ENCODE measurements at places on chromosomes 2 and 18.

DNA sequence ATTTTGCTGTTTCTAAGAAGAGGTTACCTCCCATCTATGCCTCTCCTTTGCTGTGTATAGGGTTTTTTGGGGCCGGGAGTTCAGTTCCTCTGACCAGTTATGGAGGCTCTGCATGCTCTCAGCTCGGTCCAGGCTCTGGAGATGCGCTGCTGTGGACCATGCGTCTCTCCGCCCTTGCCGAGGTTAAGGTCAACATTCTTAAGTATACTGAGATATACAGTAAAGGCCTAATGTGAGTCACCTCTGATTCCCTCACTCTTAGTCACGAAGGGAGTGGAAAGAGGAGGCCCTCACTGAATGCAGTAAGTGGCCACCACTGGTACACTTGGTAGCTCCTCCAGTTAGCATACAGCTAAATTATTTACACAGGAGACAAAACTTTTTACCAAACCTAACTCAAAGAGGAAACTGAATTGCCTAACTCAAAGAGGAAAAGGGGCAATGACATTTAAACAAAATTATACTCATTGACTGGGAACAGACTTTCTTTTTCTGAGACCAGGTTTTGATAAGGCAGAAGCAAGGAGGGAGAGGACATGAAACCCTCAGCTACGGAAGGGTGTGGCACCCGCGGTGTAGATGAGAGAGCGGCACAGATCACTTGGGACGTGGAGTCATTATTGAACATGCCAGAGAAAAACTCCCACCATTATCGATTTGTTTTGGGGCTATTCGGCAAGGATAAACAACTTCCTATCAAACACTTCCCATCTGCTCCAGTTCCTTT is 98.7 kb downstream of the COPS8 start:
- DNase-seq, result no peak

DNA sequence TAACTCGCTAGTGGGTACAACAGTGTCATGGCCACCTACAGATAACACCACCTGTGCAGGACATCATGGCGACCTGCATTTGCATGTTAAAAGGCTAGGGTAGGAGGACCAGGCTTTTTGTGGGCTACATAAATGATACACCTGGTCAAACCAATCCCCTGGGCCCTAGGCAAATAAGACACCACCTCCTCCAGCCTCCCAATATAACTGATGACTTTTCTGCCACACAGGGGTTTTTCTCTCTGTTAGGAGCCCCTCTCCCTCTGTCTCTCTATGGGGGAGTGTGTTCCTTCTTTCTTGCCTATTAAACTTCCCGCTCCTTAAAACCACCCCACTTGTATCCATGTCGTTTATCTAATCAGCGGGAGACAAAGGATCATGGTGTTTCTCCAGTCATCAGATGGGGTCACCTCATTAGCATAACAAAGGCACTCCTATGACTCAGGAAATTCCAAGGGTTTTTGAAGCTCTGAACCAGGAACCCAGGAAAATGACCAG is 10.8 kb upstream of the BUB1 start:
- DNase-seq, result no peak

GRCh38 chr18:42640160-42640559 is 475.3 kb downstream of the RIT2 start:
- no peak for DNase-seq

DNA sequence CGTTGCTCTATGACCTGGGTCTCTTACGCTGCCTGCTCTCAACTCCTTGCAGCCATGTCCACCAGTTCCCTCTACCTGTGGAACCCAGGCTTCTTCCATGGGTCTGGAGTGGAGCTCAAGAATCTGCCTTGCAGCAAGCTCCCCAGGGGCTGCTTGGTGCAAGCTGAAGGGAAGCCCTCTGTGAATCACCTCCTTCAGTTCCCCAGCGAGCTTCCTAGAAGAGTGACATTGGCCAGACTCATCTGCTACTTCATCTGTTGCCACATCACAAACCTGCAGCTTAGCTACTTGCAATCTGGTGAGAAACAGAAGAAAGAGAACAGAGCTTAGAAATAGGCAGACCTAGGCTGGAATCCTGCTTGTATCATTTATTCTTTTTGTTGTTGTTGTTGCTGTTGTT is 9.8 kb upstream of the EFR3B start:
- DNase-seq, result no peak

DNA sequence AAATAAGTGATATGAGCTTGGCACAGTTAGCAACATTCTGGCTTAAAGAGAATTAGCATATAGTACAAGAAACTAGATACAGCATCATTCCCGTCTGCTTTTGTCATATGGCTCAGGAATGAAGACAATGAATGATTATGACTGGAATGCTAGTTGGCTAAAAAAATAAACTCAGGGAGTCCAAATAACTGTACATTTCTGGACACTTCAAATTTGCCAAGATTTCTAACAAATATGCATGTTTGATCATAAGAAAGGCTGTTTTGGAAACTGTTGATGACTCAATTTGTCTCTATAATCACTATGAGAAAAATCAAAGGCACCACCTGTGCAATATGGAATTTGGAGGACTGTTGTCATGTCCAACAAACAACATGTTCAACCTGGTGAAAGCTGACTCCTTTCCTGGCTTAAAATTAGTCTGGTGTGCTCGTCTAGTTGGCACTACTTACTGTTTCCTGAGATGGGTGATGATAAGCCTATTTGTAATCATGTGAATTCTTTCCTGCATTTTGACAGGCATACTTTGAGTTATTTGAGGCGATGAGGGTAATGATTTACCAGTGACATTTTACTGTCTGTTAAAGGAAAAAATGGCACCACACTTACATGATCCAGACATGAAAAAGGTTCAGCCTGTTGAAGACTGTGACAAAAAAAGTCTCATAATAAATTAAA is 133.9 kb upstream of the CDH20 start:
- DNase-seq, result no peak
